DMS79 (cell line): ENCODE measurements at places on chromosomes 5 and 9.

- DNase-seq = no peak
Measured at GRCh38 chr5:15495026-15495425, 5.0 kb upstream of the FBXL7 start.

- no peak for DNase-seq
Measured at GRCh38 chr5:149837680-149838269, 106.8 kb downstream of the PDE6A start.

- no peak for DNase-seq
Measured at GRCh38 chr5:115480271-115480670, 64.3 kb downstream of the FEM1C start.

DNA sequence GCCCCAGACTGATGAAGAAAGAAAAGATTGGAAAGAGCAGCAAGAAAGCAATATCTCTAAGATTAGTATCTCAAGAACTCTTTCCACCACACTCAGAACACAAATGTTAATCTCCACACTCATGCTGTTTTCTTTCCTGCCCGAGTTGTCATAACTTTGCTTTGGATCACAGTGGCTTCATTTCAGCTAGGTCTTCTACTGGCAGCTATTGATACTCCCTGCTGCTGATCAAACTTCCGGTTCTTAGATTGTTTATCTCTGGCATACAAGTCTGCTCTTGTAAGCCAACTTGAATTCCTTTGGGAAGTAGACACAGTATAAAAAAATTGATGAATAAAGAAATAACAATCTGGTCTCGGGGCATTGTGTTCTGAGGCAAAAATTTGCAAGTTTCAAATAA is 77.7 kb upstream of the SPEF2 start:
- DNase-seq = no peak
